AML-193 (cell line): ENCODE measurements at places on chromosomes 13 and 19.

- no peak for DNase-seq
Observed at GRCh38 chr19:10611907-10612306, 13.4 kb upstream of the SLC44A2 start.

DNA sequence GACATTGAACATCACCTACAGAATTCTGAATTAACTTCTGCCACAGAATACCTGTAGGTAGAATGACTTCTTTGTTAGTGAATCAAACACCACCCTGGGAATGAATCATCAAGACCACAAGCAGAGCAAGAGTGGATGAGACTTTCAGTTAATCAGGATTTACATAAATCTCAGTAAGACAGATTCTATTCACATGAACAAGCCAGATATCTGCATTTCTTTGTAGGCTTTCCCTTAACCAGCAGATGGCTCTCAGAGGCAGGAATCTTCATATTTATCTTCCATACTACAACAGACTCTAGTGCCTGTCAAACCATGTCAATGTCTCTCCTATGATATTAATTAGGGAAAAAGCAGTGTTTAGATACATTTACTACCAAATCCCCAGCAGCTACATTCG is 412.1 kb downstream of the KLF12 start:
- no peak for DNase-seq

GRCh38 chr19:15330801-15331418 is 1.4 kb downstream of the BRD4 start:
- no peak for DNase-seq

DNA sequence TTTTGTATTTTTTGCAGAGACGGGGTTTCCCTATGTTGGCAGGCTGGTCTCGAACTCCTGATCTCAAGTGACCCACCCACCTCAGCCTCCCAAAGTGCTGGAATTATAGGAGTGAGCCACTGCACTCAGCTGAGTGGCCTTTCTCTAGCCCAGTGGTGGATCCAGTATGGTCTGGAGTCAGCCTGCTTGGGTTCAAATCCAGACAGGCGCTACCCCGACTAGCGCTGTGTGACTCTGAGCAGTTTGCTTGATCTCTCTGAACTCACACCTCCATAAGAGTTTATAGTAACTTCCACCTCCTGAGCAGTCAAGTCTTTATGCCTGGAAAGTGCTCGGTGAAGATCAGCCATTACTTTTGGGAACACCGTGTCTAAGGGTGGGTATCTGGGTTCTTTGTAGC is 10.4 kb downstream of the S1PR2 start:
- DNase-seq: no peak

DNA sequence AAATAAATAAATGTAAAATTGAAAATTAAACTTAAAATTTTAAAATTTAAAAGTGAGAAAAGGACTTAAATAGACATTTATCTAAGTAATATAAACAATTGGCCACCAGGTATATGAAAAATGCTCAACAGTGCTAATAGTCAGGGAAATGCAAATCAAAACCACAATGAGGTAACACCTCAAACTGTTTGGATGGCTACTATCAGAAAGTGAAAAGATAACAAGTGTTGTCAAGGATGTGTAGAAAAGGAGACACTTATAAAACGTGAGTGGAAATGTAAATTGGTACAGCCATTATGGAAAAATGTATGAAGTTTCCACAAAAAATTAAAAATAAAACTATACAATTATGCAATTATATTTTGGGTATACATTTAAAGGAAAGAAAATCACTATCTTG is 752.2 kb downstream of the EFNB2 start:
- no peak for DNase-seq

DNA sequence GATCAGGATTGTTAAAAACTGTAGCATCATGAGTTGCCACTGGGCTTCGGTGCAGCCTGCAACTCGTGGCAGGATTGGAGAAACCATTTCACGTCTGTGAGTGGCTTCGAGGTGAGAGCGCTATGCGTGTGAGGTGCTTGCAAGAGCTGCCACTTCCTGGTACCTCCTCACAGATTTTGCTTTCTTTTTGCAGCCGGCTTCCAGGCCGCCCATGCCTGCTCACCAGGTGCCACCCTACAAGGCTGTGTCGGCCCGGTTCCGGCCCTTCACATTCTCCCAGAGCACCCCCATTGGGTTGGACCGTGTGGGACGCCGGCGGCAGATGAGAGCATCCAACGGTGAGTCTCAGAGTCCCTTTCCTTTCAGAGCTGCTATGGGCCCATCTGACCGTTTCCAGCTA is 57.9 kb upstream of the C1QTNF9 start:
- DNase-seq: no peak

GRCh38 chr13:112241288-112241687 is 134.9 kb upstream of the SPACA7 start:
- no peak for DNase-seq

- no peak for DNase-seq
Observed at GRCh38 chr13:110582421-110582954, 21.0 kb upstream of the RAB20 start.

DNA sequence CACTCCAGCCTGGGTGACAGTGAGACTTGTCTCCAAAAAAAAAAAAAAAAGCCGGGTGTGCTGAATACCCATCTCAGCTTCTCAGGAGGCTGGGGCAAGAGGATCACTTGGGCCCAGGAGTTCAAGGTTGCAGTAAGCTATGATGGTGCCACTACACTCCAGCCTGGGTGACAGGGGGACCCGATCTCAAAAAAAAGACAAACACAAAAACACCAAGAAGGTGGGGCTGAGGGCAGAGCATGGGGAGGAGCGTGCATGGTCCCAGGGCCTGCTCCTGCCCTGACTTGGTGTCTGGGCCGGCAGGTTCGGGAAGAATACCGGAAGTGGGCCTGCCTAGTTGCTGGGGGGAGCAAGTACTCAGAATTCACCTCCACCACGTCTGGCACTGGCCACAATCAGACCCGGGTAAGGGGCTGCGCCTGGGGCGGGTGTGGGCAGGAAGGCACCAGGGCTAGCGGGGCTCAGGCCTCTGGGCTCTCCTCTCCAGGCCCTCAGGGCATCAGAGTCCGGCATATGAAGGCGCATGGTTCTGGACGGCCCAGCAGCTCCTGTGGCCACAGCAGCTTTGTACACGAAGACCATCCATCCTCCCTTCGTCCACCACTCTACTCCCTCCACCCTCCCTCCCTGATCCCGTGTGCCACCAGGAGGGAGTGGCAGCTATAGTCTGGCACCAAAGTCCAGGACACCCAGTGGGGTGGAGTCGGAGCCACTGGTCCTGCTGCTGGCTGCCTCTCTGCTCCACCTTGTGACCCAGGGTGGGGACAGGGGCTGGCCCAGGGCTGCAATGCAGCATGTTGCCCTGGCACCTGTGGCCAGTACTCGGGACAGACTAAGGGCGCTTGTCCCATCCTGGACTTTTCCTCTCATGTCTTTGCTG is 11.3 kb downstream of the DDX39A start:
- DNase-seq: no peak

- DNase-seq: no peak
Observed at GRCh38 chr19:32702010-32702409, 10.4 kb downstream of the NUDT19 start.

GRCh38 chr19:41866284-41866683 is 6.2 kb downstream of the RPS19 start:
- DNase-seq: no peak

DNA sequence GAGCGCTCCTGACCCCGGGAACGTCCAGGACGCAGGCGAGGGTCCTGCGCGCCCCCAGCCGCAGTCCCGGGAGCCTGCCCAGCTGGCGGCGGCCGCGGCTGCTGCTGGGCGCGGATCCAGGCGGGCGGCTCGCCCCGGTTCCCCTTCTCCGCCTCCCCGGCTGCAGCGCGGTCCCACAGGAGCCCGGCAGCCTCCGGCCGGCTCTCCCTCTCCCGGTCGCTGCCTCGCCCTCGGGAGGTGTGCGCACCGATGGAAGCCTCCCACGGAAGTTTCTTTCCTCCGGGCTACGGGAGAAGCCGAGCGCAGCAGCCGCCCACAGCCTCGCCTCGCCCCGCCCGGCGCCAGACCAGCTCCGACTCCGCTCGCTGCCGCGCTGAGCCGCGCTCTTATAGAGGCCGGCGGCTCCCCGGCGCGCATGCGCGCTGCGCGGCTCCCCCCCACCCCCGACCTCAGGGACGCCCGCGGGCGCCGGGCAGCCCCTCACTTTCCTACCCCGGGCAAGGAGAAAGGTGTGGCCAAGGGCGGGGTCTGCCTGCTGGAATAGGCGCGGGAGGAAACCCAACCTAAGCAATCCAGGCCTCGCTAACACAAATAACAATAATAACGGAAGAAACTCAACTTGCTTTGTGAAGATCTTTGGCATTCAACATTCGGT is at the start of gene SHISA2:
TSS of gene SHISA2 (minus strand) at position 360 of the 655 bp plus-strand sequence. CDS start 1,041 bp downstream, outside the sequence.
- DNase-seq: no peak

DNA sequence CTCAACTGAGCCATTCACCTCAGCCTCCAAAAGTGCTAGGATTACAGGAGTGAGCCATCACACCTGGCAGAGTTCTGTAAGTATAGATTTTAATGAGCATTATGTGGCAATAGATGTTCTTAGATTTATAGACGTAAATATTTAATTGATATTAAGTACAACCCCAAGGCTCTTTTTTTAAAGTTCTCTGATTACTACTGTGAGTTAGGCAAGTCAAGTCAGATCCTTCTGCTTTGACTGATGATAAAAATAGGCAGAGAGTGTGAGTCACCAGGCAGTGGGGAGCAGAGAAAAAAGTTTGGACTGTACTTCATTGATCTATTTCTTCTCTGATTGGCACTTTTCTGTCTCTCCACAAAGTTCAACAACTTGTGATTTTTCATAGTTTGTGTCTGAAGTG is 1379.9 kb downstream of the UQCRFS1 start:
- no peak for DNase-seq

GRCh38 chr13:84946192-84946591 is 853.0 kb downstream of the SLITRK6 start:
- DNase-seq: peak; percentile 64

GRCh38 chr19:19445911-19446361 is 40.5 kb downstream of the GATAD2A start:
- DNase-seq: no peak

DNA sequence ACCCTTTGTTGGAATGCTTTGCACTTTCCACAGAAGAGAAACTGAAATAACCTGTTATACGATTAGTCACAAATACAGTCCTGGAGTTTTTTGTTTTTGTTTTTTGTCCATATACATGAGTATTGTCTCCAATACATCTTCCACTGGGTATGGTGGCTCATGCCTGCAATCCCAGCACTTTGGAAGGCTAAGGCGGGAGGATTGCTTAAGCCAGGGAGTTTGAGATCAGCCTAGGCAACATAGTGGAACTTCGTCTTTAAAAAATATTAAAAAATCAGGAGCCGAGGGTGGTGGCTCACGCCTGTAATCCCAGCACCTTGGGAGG is 25.0 kb downstream of the AP2S1 start:
- no peak for DNase-seq

DNA sequence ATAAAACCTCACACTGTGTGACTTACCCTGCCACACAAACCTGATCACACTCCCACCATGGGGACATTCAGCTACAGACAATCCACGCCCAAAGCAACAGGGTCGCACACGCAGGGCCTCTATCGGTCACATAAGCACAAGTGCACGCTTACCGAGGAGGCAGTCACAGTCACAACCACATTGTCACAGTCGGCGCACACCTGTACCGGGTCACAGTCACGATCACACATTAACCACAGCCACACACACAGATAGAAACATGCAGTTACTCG is 579 bp downstream of the ZNF566 start:
- peak; percentile 28 for DNase-seq

DNA sequence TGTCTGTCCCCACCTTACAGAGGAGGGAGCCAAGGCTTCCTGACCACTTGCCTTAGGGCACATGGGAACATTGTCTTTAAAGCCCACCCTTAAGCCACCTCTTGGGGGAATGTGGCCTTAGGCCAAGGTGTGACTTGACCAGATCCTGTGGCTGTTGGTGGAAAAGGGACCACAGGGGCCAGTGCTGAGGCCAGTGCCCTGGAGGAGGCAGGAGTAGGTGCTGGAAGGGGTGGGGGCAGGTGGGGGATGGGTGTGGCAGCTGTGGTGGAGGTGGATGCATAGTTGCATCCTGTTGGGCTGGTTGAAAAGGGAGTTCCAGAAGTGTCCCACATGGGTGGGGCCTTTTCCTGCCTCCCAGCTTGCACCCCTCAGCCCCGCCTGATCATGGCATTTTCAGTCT is 44.8 kb downstream of the DNM2 start:
- DNase-seq: no peak

DNA sequence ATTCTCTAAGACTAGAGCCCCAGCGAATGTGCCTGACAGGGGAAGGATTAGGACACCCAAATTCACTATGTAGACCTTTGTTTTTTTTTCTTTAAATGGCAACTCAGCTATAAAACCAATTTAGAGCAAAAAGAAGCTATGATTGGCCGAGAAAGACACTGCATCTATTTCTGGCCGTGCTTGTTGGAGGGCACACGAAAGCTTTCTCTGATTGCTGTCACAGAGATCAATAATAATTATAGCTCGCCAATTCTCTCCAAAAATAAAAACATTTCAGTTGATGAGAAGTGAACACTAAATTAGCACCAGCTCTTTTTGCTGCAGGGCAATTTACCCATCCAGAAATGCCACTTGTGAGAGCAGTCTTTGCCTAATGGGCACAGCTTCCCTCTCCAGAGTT is 31.2 kb downstream of the CBY2 start:
- DNase-seq: no peak

GRCh38 chr13:53104136-53104535 is 75.5 kb downstream of the OLFM4 start:
- DNase-seq: no peak

GRCh38 chr19:51789061-51789795 is 5.7 kb upstream of the FPR3 start:
- DNase-seq: no peak

DNA sequence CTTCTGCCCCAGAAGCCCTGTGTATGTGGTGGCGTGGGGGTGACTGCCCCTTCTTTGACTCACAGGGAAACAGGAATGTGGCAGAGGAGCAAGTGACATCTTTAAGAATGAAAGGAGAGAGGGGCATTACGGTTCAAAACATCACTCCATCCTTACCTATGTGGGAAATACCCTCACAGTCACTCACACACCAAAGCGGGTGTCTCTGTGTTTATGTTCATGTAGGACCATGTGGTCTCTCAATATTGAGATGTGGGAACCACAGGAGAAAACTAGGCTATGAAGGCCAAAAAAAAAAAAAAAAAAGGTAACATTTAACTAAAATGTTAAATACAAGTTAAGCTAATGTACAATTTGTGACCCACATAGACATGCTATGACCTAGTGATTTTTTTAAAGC is 153.6 kb upstream of the GPR12 start:
- DNase-seq: no peak

GRCh38 chr13:51912091-51912490 is 50.3 kb downstream of the CCDC70 start:
- DNase-seq: no peak

DNA sequence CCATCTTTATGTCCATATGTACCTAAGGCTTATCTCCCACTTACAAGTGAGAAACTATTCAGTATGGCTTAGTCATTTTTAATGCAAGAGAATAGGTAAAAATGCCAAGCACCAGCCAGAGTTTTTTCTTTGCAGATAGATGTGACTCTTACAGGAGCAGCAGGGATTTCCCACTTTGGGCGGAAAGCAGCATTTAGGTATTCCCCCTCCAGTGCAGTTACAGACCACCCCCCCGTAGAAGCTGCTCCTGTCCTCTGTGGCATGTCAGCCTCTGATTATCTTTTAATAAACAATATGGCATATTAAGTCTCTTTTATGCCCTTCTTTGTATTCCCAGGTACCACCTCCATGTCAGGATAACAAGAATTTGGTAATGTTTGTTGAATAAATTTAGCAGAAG is 24.7 kb upstream of the USPL1 start:
- DNase-seq: no peak

GRCh38 chr19:43605875-43606568 is 5.9 kb upstream of the SRRM5 start:
- no peak for DNase-seq
